ENCODE measurements at places on chromosomes 13 and 19.
A peak's percentile ranks its signal among the peaks of the same experiment; 100 is the strongest.

DNA sequence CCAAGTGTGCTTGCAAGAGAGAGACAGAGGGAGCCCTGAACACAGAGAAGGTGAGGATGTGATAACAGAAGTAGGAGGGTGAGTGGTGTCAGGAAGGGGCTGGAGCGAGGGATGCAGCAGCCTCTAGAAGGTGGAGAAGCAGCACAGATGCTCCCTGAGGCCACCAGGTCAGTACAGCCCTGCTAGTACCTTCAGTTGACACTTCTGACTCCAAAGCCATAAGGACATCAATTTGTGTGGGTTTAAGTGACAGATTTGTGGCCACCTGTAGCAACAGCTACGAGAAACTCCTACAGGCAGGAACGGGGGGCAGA is 6.9 kb downstream of the ERICH4 start:
- no peak for DNase-seq

GRCh38 chr13:95060014-95060519 is 241.2 kb downstream of the ABCC4 start:
- no peak for DNase-seq

- DNase-seq, result no peak
These were observed 139.3 kb downstream of the ENOX1 start for GRCh38 chr13:43647471-43647870.

GRCh38 chr13:76912476-76912875 is 26.3 kb upstream of the KCTD12 start:
- DNase-seq, result no peak

DNA sequence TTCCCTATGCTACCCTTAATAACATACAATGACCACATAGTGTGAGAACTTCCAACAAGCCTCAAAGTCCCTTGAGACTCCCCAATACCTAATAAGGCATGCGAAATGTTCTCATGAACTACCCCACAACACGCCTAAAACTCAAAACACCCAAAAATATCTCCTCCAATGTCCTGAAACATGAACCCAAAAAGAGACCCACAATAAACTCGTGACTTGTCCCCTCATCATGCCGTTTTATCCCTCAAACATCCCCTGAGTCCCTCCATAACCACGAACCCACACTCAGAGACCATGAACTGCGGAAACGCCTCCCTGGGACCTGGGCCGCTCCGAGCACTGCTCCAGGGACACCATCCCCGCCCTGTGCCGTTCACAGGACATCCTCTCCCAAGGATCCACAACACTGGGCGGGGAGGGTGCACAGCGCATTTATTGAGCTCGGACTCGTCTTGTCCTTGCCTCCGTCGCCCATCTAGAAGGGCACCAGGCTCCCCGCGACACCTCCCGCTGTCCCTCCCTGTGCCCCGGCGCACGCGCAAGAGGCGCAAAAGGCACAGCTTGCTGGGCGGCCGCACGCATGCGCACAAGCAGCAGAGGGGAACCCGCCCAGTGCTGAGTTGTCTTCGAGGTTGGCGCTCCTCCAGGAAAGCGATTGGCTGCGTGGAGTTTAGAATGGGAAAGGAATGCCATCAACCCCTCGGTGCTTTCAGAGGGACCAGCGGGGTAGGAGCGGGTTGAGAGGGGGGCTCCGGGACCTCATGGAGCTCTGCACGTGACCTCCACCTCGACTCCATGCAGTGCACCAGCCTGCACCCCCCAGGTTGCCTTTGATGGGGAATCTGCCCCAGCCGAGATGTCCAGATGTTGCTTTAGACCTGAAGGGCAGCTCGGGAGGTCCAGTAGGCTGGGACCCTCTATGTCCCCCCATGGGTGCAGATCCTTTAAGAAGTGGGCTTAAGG is 8.8 kb downstream of the FXYD3 start:
- no peak for DNase-seq

DNA sequence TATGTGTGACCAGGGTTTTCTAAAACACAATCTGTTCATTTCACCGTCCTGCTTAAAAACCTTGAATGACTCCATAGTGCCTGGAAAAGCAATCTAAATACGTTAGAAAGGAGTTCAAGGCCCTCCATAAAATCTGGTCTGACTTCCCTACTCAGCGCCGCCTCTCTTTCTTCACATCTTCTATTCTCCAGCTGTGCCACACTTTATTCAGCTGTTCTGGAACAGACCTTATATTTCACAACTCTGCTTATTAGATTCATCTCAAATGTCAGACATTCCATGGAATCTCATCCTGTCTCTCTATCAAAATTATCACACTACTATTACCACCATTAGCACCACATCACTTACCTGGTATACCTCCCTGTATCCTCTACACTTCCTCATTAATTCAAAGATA is 19.8 kb upstream of the SPART start:
- DNase-seq, result no peak

- DNase-seq, result no peak
These were observed 34.3 kb downstream of the ZNF473 start for GRCh38 chr19:50060107-50060506.

DNA sequence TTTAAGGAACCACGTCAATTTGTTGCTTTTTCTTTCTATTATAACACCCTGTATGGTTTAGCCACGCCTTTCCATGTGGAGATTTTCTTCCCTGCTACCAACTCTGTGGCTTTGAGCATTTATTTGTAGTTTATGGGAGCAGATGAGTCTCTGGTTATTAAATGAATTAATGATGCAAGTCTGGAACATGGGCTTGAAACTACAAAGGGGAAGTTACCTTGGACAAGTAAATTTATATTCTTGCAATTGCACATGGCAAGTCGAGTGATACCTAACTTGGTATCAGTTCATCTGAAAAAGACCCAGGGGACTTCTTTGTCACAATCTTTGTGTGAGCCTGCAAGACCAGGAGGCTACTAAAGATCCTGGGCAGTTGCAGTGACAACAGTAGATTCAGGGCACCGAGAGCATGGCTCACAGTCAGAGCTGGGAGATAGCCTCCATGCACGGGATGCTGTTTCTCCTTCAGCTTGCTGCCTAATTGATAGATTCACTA is 24.4 kb downstream of the B3GLCT start:
- no peak for DNase-seq

GRCh38 chr19:14395710-14396336 is 14.6 kb downstream of the ADGRE5 start:
- no peak for DNase-seq

DNA sequence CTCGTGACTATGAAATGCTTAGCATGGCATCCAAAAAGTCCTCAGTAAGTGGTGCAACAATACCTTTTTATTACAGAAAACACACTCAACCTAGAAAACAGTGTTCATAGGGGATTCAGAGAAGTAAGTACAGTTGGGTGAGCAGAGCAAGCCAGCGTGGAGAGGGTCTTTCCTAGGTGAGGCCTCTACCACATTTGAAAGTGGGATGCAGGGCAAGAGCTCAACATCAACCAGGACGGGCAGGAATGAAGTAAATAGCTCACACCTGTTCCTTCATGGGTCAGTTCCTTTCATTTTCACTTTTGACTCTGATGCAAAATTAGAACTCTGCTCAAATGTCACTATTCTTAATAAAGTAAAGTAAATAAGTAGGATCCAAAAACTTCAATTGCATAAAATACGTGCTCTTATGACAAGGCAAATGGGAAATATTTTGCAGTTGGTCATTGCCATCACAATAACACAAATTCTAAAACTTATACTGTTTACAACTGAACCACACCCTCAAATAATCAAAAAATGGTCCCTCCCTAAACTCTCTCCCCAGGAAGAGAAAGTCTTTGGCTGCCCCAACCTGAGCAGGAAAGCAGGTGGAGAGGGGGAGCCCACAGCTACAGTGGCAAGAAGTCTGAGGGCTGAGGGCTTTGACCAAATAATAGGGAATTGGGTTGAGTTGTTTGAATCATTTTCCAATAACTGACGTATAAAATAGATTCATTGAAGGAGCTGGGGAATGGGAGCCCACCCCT is 20.2 kb downstream of the CHAMP1 start:
- DNase-seq, result no peak

- no peak for DNase-seq
These were observed 28.5 kb downstream of the GSX1 start for GRCh38 chr13:27820524-27821482.

- no peak for DNase-seq
These were observed 22.8 kb upstream of the ABCC4 start for GRCh38 chr13:95323930-95324662.

- peak; percentile 52 for DNase-seq
These were observed 5.5 kb downstream of the IER2 start for GRCh38 chr19:13155472-13156359.

DNA sequence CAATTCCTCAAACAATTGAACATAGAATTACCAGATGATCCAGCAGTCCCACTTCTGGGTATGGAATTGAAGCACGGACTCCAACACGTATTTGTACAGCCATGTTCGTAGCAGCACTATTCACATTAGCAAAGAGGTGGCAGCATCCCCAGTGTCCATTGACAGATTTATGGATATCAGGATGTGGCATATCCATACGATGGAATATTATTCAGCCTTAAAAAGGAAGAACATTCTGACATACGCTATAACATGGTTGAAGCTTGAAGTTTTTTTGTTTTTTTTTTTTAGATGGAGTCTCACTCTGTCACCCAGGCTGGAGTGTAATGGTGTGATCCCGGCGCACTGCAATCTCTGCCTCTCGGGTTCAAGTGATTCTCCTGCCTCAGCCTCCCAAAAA is 220.6 kb downstream of the ZIC5 start:
- DNase-seq, result no peak

- DNase-seq, result no peak
These were observed 37.7 kb downstream of the LHFPL6 start for GRCh38 chr13:39565036-39565949.

DNA sequence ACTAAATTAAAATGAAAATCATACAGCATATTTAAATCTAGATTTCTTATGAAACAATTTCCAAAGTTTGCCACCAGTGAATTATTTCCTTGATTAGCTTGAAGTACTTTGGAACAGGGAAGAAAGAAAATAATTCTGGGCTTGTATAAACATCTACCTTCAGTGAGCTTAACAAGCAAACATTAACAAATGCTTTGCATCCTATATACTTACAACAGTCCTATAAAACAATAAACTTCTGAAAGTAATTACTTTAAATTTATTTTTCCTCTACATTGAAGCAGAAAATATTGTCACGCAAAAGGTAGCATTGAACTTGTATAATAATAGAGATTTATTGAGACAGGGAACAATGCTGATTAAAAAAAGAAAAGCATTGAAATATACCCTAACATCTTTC is 164.8 kb downstream of the DACH1 start:
- DNase-seq, result no peak

- no peak for DNase-seq
These were observed 493.6 kb downstream of the FOXO1 start for GRCh38 chr13:40172878-40173277.

GRCh38 chr19:45834970-45835369 is 19.9 kb upstream of the RSPH6A start:
- DNase-seq, result no peak

GRCh38 chr19:11383706-11384048 is 437 bp downstream of the EPOR start:
- no peak for DNase-seq

DNA sequence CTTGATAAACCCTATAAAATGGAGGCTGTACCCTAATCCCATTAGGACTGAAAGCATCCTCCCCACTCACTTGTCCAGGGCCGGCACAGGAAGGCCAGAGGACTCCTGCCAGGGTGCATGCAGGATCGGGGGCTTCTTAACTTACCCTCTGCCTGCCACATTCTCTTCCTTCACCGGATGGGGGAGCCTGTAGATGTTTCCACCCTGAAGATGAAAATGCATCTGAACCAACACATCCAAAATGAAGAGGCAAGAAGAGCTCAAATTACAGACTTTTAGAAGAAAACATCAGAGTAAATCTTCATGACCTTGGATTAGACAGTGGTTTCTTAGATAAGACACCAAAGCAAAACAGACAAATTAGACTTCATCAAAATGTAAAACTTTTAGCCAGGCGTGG is 25.9 kb upstream of the NAPA start:
- DNase-seq, result no peak

DNA sequence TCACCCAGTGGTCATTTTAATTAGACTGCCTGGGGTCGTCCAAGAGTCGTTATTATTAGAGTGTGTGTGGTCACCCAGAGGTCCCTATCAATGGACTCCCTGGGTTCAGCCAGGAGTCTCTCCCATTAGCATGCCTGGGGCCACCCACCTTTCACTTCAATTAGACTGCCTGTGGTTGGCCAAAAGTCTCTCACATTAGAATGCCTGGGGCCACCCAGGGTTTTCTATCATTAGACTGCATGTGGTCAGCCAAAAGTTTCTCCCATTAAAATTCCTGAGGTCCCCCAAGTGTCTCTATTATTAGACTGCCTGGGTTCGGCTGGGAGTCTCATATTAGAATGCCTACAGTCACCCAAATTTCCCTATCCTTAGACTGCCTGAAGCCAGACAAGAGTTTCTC is 1472.6 kb downstream of the UQCRFS1 start:
- no peak for DNase-seq

- no peak for DNase-seq
These were observed 1598.8 kb upstream of the MIR17HG start for GRCh38 chr13:89748716-89749115.

GRCh38 chr13:100129605-100130004 is 40.7 kb downstream of the PCCA start:
- DNase-seq, result no peak

- no peak for DNase-seq
These were observed 4.4 kb downstream of the SPC24 start for GRCh38 chr19:11151181-11151580.

DNA sequence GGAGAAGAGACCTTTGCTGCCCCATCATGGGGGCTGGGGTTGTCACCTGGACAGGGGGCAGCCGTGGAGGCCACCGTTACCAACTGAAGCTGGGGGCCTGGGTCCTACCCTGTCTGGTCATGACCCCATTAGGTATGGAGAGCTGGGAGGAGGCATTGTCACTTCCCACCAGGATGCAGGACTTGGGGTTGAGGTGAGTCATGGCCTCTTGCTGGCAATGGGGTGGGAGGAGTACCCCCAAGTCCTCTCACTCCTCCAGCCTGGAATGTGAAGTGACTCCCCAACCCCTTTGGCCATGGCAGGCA is 9.0 kb downstream of the EGLN2 start:
- DNase-seq, result no peak

- no peak for DNase-seq
These were observed 4.3 kb downstream of the PHF11 start for GRCh38 chr13:49499889-49500660.

DNA sequence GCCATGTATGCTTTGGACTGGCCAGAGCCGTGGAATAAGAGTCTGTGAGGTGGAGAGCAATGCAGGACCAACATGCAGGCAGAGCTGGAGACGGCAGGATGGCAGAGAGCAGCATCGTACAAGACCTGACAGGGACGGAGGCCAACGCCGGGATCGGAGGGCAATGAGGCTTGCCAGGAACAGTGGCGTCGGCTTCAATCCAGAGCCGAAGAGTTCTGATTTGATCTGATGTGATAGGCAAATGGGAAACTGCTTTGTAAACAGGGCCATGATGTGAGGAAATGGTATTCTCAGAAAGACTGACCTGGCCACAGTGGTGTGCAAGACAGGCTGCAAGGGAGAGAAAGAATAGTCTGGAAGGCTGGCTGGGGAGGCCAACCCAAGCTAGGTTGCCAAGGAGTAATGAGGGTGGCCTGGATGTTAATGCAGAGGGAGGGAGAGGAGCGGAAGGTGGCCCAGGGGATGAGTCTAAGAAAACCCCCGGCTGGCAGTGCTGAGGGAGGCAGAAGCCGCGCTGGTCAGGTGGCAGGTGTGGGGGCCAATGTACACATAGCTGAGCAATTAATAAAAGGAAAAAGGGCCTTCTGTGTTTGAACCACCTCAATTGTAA is 26.7 kb downstream of the RCBTB2 start:
- DNase-seq, result no peak

GRCh38 chr19:35135389-35135909 is 590 bp upstream of the LGI4 start:
- no peak for DNase-seq

Data from NCI-H2107 (cell line).